ENCODE measurements at places on chromosomes 1 and 21.

DNA sequence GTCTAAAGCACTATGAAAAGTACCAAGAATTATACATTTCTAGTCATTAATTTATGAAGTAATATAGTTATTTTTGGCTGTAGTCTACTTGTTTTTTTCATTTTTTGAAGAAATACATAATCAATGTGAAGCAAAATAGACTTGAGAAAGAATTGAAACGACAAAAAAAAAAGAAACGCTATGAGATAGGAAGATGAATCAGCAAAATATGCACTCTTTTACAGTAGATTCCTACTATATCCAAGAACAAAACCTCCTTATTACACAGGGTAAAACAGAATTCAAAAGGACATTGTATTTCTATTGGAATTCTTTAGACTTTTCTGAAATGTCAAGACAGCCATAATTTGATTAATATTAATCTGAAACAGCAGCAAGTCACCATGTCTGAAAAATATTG lies 25.6 kb upstream of the CCDC181 start:
- no peak for DNase-seq

- DNase-seq = no peak
Measured at GRCh38 chr1:198848649-198849048, 209.8 kb downstream of the PTPRC start.

GRCh38 chr1:33255347-33256220 lies 708 bp upstream of the ZNF362 start:
- peak; percentile 64 for DNase-seq

- no peak for DNase-seq
Measured at GRCh38 chr1:4328402-4329071, 325.9 kb upstream of the AJAP1 start.

GRCh38 chr1:153790313-153790965 lies 15.2 kb downstream of the SLC27A3 start:
- DNase-seq = no peak

GRCh38 chr21:34345091-34345871 lies 18.5 kb upstream of the KCNE2 start:
- no peak for DNase-seq

GRCh38 chr1:157773493-157774350 lies 3.2 kb downstream of the FCRL2 start:
- peak; percentile 14 for DNase-seq

DNA sequence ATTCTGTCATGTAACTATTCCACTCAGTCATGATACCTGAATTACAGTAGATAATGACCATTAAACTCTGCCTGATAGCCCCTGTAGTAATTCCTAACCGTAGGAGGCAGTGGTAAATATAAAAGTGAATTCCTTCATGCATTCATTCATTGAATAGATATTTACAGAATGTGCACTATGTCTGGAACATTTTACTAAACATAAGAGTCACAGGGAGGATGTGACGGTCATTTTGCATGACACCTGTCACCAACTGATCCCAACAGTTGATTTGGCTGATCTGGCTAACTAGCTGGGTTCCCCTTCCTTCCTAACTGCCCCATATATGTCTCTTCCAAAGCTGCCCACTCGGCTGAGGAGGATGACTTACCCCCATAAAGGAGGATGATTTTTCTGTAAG lies 2.2 kb upstream of the RNPC3 start:
- no peak for DNase-seq

GRCh38 chr1:236099355-236099974 lies 34.6 kb upstream of the NID1 start:
- no peak for DNase-seq

- no peak for DNase-seq
Measured at GRCh38 chr1:222045786-222046185, 303.9 kb upstream of the DUSP10 start.

DNA sequence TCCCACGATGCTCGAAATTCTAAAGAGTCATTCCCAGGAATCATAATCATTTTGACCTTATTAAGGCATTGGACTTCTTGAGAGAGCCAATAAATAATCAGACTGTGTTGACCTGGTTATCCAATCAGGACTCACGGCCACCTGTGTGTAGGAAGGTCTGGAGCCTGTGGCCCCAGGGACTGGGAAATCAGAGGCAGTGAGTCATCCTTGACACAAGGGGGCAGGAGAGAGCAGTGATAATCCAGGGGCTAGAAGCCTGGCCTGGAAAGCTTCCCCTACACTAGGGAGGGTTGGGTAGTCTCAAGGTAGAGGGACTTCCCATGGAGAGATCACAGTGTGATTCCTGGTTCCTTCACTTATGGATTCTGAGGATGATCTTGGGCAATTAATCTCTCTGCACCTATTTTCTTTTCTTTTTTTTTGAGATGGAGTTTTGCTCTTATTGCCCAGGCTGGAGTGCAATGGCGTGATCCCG lies 4.7 kb downstream of the MR1 start:
- peak; percentile 82 for DNase-seq

- DNase-seq = no peak
Measured at GRCh38 chr21:31583498-31583897, 76.0 kb upstream of the SOD1 start.

GRCh38 chr1:17540255-17541001 lies 930 bp downstream of the ARHGEF10L start:
- DNase-seq = no peak

DNA sequence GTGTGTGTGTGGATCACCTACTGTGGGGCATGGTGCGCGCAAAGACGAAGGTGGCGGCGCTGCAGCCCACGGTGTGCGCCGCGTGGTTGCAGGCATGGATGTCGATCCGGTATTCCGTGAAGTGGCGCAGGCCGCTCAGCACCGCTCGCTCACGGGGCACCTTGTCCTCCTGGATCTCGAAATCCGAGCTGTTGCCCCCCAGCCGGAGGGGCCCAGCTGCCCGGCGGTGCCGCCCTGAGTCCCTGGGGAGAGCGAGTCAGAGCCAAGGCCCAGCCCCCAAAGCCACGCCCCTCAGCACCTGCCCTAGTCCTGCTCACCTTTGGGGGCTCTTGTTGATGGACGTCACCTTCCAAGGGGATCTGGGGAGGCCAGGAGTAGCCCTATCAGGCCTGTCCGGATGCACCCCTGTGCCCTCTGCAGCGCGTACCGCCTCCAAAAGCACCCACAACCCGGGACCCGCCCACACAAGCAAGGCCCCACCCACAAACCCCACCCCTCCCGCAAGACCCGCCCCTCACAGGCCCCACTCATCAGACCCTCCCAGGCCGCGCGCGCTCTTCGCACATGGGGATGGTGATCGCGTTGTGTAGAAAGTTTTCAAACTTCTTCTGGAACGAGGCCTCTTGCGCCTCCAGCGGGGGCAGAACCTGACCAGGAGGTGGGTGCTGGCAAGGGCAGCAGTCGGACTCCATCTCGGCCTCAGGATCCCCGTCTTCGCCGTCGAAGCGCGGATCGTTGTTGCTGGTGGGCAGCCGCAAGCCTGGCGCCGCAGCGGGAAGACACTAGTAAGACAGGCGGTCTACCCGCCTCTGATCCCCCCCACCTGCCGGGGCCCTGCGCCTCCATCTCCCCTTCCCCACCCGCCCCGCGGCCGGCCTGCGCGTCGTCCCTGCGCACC lies 13.6 kb downstream of the INSRR start:
- no peak for DNase-seq

DNA sequence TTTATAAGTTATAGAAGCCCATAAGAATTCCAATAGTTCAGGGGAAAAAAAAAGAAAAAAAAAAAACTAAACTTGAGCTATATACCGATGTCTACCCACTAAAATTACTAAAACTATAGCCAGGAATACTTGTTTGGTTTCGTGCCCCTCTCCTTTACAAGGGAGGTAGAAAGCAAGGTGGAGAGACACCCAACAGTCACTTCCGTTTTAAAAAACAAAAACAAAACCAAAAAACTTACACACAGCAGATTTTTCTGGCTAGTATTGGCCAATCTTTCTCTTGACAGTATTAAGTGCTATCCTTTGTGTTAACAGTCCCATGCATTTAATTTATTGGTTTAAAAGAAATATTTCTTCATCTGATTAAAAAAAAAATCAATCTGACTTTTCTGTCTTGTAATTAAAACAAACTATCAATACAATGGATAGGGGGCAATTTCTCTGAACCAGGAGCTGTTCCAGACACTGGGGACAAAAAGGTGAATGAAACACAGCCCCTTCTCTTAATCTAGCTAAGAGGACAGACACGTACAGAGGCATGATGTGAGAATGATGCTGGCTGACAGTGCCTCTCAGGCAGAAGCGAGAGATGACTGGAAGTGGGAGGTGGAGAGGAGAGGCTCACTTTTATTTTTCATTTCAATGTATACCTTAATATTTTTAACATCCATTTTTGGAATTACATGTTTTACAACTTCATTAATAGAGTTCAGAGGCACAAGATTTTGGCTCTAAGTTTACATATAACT lies 214.8 kb downstream of the RERE start:
- peak; percentile 71 for DNase-seq

GRCh38 chr1:23634840-23635651 lies 56.6 kb upstream of the RPL11 start:
- peak; percentile 80 for DNase-seq

- DNase-seq = peak; percentile 25
Measured at GRCh38 chr1:25204797-25205480, 27.4 kb downstream of the SYF2 start.

- no peak for DNase-seq
Measured at GRCh38 chr1:241603731-241604245, 36.4 kb downstream of the CHML start.

GRCh38 chr1:202154766-202155477 lies 5.5 kb downstream of the PTPN7 start:
- DNase-seq = peak; percentile 68

GRCh38 chr1:183886083-183886828 lies 81.3 kb downstream of the RGL1 start:
- DNase-seq = no peak

DNA sequence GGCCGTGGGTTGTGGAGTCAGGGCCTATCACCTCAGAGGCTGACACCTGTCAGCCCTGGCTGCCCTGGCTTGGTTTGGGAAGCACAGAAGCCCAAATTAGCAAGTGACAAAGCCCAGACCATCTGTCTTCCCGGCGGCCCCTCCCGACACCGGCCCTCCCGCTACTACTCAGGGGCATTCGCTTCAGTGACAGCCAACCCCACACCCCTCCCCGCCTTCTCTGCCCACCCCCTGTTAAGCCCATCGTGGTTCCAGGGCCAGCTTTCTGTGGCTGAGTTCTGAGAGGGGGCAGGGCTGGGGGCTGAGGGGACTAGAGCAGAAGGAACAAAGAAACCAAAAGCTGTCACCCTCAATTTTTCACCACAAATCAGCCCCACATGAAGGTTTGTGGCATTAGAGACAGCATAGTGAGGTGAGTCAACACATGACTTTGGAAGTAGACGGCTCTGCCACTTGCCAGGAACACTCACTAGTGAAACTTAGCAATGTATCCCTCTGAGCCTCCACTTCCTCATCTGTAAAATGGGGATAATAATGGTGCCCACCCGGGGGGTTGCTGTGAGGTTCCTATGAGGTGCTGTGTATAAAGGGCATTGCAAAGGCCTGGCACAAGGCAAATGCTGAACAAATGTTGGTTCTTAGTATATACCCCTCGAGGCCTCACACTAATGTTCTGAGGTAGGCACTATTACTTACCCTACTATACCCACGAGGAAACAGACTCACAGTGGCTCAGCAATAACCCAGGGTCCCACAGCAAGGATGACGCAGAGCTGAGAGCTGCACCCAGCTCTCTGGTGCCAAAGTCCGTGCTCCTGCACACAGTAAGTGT lies 5.2 kb upstream of the TNNI1 start:
- no peak for DNase-seq

DNA sequence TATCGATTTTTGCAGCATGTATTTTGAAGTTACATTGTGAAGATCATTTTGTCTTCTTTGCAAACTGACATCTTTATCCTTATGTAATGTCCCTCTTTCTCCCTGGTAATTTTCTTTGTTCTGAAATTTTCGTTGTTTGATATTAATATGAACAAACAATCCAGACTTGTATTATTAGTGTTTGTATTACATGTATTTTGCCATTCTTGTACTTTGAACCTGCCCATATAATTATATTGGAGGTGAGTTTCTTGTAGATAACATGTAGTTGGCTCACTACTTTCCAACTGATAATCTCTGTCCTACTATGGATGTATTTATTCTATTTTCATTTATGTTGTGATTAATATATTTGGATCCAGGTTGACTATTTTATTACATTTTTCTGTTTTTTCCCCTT lies 27.1 kb downstream of the OBSCN start:
- DNase-seq = no peak

- DNase-seq = peak; percentile 24
Measured at GRCh38 chr21:26845066-26845758, at the start of gene ADAMTS1. TSS of gene ADAMTS1 (minus strand) at chr21:26845409. CDS start at chr21:26844954, 455 bp downstream.
